CD4-positive, alpha-beta T cell treated with Interleukin-15 for 1 hour (primary cell): ENCODE measurements at places on chromosomes 2 and 18.

DNA sequence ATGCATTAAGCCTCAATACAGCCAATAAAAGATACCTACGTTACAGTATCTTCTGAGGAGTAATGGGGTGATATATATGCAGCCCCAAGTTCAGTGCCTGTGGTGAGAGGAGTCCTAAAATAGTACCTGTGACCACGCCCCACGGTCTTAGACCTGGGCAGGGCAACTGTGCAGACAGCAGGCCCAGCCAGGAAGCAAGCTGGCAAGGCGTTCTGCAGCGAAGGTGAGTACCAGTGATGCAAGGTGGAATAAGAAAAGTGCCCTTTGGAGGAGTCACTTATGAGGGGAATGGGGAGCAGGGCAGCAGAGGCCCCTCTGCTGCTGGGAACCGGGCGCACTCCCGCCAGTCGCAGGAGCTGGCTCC, 12.7 kb upstream of the MAP3K2 start:
- no peak for DNase-seq

GRCh38 chr2:134583462-134583861, 135.3 kb downstream of the TMEM163 start:
- no peak for DNase-seq

GRCh38 chr2:181310967-181311366, 146.2 kb upstream of the ITGA4 start:
- no peak for DNase-seq

DNA sequence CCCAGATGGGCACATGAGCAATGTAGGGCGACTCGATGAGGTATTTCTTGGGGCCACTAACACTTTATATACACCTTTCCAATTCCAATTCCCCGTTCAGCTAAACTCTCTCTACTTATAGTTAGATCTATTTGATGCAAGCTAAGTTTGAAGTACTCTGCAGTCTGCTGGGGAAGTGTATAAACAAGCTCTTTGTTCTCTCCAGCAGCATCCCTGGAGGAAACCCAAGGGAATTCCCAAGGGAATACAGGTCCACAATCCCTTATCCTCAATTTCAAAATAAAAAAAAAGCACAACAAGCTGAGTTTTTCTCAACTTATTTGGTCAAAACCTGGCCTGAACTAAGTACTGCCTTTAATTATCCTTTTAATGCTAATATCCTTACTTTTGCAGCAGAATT, 433.3 kb downstream of the NBAS start:
- no peak for DNase-seq

GRCh38 chr2:206876216-206876860, 63.0 kb upstream of the CPO start:
- no peak for DNase-seq

GRCh38 chr2:69948963-69949645, 12.3 kb downstream of the ASPRV1 start:
- DNase-seq: no peak

DNA sequence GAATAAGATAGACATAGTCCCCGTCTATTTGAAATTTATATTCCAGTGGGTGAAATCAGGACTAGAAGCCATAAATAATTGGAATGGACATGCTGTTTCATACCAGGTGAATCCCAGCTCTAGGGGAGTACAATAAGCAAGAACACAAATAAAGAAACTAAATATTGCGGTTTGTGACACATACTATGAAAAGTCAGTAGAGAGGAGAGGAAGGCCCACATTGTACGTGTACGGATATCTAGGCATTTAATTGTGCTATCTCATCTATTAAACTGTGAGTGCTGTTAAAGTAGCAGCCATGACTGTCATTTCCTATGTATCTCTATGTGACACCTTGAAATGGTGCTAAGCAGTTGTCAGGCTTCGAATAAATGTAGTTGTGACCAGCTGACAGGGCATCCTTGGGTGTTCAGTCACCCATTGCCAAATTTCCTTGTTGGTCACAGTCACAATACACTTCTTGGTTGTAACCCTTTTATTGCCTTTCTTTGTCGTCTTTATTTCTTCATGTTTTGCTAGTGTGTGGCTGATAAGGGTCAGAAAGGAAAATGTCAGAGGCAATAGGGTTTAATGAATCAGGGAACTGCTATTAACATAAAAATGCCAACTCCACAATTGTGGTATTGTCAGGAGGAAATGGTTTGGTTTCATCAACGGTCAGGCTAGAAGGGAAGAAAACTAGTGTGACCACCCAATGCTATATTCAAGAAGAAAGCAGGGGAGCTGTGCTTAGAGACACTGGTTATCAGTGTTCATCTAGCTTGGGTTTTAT, 31.5 kb downstream of the CPO start:
- no peak for DNase-seq

- peak; percentile 5 for DNase-seq
Measured at GRCh38 chr2:240601061-240601830, 14.7 kb downstream of the CAPN10 start.

DNA sequence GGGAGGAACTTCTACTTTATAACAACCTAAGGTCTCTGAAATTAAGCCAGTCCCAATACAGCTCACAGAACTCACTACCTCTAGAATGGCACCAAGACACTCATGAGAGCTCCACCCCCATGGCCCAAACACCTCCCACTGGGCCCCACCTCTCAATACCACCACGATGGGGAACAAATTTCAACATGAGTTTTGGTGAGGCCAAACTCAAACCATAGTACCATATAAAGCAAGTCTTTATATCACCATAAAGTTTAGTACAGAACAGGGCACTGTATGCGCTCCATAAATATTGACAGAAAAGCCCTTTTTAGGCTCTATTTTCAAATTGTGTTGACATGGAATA, 3.3 kb downstream of the AFG3L2 start:
- no peak for DNase-seq

DNA sequence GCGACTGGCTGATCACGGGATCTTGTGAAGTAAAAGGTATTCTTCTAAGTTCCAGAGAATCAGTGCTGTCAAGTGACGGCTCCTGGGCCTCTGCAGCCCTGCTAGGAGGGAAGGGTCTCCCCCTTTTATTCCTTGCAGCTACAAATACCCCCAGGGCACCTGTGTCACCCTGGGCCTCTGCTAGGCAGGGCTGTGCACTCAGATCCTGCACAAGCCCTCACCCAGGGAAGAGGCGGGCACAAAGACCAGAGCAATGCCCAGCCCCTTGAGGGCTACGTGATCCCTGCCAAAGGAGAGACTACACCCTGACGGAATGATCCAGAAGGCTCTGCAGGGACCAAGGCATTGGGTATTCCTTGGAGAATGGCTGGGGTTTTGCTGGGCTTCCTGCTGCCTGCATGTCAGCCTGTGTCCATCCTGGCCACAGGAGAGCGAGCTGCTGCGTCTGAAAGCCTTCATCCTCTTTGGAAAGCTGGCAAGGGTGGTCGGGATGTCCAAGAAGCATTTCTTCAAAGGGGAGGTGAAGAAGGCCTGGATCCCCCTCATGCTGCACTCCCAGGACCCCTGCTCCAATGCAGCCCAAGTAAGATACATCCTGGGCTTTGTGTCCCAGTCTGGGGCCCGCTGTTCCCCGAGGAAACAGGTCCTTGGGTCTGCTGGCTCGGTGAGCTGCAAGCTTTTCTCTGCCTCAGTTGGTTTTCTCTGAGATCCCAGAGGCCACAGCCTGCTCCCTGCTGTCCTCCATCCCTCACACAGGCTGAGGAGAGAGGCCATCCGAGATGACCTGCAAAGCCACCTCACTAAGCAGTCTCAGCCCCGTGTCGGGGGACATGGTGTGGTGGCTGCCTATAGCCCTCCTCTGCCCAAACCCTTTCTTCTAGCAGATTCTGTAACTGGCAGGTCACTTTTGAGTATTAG, 24.9 kb downstream of the HJURP start:
- no peak for DNase-seq

DNA sequence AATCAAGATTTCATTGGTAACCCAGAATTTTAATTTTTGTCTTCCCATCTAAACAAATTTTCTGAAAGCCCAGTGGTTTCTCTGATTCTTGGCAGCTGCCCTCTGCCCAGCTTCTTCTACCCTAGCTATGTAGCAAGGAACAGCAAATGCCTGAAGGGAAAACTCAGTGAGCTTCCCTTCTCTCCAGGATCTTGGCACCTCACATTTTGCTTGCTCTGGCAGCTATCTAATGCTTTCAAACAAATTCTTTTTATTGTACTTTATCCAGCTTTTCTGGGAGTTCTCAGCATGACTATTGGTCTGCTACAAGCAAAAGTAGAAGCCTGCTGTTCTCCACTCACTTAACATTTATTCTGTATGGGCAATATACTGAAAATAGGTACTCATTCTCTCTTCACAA, 18.3 kb upstream of the GFPT1 start:
- DNase-seq: no peak

DNA sequence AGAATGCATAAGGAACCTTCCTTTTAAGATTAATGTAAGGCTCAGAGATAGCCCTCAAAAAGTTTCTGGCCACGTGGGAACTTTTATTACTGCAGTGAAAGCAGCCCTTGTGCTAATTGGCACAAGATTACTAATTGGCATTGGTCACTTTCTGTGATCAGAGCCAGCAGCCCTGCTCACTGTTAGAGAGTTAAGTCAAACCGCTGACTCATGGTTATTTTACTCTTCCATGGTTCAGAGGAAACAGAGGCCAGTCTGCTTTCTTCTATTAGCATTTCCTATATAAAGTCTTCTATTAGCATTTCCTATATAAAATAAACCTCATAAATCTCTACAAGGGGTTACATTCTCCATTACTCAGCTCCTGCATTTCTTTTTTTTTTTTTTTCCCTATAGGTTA, 1.5 kb upstream of the SLC35G4 start:
- DNase-seq: no peak

DNA sequence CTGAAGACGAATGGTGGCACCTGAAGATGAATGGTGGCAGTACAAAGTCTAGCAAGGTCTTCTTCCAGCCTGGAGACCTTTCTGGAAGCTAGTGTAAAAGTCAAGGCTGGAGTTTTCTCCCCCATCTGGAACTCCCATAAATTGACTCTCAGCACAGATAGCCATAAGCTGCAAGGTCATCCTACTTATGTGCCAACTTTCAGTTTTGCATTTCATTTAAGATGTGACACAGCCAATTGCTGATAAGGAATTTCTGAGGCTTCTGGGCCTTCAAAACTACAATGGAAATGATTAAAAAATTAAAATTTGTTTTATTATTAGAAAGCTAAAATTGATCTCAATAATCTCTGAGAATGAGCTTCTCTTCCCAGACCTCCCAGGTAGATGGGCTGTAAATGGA, 10.2 kb downstream of the XDH start:
- no peak for DNase-seq

DNA sequence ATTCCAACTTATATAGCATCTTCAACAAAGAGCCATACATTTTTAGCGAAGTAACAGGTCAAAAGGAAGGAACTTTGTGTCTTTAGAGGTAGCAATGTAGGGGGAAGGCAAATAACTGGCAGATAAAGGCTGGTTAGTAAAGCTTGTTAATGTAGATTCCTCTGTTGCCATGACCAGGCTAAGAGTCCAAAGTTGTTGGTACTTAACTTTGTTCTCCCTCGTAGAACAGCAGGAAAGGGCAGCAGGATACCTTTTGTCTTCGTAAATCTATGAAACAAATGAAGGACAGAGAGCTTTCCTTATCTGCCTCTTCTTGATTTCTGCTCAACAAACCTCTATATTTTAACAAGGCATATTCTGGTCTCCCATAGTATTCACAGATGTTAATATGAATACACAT, 18.6 kb downstream of the ZBTB14 start:
- DNase-seq: no peak

DNA sequence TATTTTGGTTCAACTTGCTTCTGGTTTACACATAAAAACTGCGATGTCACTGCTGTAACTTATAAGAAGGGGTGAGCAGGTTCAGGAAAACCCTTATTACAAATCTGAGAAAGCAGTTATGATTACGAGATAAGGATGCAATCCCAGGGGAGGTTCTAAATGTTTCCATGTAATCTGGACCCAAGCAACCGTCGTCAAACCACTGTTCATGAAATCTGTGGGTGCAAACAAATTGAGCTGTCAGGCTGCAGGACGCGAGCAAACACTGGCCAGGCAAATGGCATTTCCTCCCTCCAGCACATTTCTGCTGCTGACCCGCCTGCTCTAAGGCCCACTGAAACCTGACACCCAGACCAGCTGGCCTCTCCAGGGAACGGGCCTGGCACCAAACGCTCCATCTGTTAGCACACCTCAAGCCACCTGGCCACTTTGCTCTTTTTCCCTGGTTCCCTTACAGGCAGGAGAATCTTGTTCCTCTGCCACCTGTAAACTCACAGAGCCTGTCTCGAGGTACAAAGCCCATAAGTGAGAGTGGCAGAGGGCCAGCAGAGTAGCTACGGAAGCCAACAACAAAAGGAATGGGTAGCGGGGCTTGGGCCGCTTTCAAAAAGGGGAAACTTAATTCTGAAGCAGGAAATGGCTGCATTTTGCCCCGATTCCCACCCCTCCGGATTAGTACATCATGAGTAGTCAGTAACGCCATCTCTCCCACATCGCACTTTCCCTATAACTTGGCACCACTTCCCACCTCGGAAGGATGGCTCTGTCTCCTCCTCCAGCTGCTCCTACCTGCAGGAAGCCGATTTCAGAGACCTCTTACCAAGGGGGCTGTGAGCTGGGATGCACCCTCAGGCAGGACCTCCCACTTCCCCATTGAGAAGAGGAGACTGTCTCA, 26.5 kb downstream of the CRACDL start:
- DNase-seq: no peak

DNA sequence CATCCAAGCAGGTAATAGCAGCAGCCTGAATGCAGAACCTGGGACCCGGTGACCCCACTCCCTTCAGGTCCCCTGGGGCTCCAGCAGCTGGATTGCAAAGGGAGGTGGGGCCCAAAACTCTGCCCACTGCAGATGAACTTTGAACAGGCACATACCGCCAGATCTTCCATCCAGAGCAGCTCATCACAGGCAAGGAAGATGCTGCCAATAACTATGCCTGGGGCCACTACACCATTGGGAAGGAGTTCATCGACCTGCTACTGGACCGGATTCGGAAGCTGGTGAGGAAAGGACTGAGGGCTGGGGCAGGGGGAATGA, 9.2 kb upstream of the DNAJB2 start:
- no peak for DNase-seq

GRCh38 chr2:207603486-207603885, 21.7 kb downstream of the METTL21A start:
- no peak for DNase-seq

GRCh38 chr2:84052913-84053312, 406.2 kb downstream of the SUCLG1 start:
- DNase-seq: no peak

GRCh38 chr2:121375621-121376159, 90.7 kb upstream of the TFCP2L1 start:
- no peak for DNase-seq

DNA sequence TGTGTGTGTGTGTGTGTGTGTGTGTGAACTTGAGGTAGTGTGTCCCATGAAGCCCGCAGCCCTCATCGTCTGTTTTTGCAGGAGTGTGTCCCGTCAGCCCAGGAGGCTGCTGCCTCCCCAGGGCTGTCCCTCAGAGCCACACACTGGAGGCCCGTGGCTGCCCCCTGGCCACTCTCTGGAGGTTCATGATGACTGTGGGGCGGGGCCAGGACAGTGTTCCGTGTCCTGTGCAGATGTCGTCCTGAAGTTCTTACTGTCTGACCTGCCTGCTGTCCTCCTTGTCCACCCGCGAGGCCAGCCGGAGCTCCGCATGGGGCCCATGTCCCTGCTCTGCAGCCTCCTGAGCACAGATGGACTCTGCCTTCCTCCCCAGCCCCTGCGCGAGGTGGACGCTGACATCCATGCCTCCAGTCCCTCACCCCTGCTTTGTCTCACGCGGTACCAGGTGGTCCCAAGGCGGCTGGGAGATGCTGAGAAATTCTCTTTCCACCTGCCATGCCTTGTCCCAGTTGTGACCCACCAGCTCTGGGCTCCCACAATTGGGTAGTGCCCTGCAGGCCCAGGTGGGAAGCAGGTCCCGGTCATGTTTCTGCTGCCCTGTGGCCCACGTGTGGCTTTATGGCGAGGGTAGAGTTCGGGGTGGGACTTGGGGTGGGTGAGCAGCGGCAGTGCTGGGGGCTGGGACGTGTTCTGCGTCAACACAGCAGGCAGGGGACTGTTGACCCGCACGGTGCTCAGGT, 92.8 kb downstream of the NFATC1 start:
- DNase-seq: no peak
